ENCODE measurements at places on chromosomes 3 and 15.

DNA sequence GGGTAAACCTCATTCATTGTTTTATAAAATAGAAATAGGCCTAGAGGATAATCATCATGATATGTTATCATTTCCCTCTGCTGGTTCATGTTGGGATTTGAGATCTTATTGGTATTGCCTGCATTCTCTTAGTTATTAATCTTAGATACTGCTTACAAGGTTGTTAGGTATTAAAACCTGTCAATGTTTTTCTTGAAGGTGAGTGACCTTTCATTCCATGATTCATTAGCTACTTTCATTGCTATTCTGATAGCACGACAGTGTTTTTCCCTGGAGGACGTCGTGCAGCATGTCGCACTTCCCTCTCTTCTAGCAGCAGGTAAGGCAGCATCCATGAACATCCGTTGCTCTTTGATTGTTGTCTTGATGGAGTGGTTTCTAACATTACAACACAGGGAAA lies 17.1 kb downstream of the P2RY12 start:
- no peak for DNase-seq

DNA sequence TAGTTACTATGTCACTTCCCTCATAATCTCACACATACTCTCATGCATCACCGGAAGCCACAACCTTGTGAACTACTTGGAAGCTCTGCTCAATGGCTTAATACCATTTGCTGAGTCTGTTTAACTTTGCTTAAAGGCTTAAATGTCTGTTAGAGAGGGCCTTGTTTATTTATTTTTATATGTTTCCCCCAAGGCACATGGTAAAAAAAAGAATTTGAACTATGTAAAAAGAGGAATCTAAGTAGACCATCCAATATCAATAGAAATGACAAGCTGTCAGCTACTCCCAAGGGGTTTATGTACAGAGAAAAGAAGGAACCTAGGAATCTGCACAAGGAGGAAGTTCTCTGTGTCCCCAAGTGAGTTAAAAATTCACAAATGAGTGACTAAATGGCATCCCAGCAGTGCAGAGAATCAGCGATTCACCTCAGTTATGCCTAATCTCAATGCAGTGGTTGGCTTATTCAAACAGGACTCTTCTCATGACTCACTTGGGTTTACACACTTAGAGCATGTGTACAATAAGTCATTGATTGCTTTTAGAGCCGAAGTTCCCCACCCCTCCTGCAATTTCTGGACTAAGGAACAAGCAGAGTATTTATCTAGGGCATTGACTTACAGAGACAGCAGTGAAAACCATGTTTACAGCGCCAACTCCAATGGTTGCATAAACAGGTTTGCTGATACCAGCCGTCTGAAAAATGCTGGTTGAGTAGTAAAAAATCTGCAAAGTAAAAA lies 24.4 kb downstream of the SLC2A2 start:
- DNase-seq = no peak

GRCh38 chr3:193744822-193745684 lies 152.0 kb downstream of the OPA1 start:
- no peak for DNase-seq

- no peak for DNase-seq
Observed at GRCh38 chr3:108946292-108947285, 7.1 kb downstream of the GUCA1C start.

DNA sequence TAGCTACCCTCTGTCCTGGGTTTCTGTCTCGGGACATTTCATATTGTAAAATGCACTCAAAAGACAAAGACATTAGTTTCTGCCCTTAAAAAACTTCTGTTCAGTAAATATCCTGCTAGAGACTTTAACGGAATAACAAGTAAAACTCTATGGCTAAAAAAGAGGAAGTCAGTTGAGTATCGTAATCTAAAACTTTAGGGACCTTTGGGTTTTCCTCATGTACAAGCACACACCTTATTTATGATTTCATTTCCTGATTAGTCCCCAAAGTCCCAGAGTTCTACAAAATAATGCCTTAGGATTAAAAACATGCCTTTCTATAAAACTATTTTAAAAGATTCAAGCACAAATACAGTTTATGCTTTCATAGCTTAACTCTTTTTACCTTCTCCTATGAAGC lies 585.9 kb downstream of the UNC13C start:
- no peak for DNase-seq

DNA sequence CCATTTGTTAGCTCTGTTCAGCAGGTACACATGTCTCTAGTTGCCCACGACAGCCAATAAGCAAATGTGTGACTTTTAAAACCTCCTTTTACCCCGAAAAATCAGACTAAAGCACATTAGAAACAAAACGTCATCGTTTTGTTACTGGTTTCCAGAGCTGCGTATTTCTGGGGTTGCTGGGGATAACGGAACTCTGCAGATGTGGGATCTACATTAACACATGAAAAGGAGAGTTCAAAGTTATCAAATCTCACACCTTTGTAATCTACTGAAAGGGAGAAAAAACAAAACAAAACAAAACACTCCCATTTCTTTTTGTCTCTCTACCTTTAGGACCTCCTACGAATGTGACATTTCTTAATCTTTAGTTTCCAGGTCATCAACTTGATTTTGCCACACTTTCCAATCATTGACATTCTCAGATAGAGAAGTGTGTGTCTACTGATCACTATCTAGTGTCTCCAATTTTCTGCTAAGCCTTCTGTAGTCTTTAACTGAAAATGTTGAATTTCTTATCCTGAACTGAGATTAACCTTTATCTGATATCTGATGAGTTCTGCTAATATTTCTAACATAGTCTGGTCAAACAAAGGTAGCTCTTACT lies 93.0 kb upstream of the TSPAN3 start:
- DNase-seq = no peak

GRCh38 chr3:44068753-44069152 lies 172.9 kb upstream of the TOPAZ1 start:
- DNase-seq = no peak

GRCh38 chr3:414063-414462 lies 217.5 kb downstream of the CHL1 start:
- DNase-seq = no peak

- peak; percentile 93 for DNase-seq
Observed at GRCh38 chr15:78299101-78299930, at the start of gene SKIC8. TSS of gene SKIC8 (minus strand) at chr15:78299609. CDS start at chr15:78295686, 3,923 bp downstream.

- no peak for DNase-seq
Observed at GRCh38 chr15:70712271-70712670, 51.1 kb downstream of the UACA start.

- no peak for DNase-seq
Observed at GRCh38 chr3:28151608-28152228, 89.7 kb upstream of the CMC1 start.

DNA sequence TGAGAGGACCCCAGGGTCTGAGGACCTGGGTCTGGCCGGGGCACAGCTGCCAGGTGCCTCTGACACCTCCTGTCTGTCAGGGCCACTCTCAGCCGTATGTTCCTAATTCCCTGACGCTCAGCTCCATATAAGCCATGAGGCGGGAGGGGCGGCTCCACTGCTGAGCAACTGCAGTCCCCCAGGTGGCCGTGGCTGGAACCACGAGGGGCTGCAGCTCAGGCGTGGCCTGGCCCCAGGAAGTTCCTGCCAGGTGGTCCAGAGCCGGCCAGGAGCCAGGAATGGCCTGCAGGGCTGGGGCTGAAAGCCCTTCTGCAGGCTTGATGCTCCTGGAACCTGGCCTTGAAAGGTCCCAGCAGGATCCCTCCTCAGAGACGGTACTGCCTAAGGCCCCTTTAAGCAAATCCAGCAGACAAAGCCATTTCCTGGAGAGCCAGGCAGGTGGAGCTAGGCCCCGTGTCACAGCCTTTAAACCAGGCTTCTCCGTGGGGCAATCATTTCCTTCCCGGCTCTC lies 118.0 kb downstream of the CHSY1 start:
- no peak for DNase-seq

DNA sequence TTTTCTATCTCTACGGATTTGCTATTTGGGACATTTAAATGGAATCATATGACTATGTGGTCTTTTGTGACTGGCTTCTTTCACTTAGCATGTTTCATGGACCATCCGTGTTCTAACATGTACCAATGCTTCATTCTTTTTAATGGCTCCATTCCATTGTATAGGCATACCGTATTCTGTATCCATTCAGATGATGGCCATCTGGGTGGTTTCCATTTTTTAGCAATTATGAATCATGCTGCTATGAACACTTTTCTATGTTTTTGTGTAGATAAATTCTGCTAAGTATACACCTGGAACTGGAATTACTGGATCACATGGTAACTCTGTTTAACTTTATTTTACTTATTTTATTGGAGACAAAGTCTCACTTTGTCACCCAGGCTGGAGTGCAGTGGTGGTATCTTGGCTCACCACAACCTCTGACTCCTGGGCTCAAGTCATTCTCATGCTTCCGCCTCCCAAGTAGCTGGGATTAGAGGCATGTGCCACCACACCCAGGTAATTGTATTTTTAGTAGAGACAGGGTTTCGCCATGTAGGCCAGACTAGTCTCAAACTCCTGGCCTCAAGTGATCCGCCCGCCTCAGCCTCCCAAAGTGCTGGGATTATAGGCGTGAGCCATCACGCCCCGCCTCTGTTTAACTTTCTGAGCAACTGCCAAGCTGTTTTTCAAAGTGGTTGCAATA lies 13.4 kb downstream of the UBP1 start:
- DNase-seq = no peak

DNA sequence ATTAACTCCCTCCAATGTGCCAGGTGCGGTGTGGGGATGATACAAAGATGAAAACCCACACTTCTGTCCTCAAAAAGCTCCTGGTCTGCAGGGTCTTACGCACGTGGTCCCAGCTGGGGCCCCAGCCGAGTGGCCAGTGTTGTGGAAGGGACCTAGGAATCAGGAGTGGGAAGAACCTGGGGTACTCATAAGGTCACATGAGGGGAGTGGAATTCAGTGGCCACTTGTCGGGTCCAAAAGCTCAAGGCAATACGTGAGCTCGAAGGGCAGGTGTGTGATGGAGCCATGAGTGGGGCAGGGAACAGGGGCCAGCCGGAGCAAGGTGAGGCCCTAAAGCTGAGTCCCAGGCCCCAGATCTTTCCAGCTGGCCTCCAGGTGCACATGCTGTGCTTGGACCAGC lies 260.0 kb upstream of the LYSMD4 start:
- no peak for DNase-seq

GRCh38 chr15:56946150-56946549 lies 27.7 kb downstream of the TCF12 start:
- DNase-seq = no peak

DNA sequence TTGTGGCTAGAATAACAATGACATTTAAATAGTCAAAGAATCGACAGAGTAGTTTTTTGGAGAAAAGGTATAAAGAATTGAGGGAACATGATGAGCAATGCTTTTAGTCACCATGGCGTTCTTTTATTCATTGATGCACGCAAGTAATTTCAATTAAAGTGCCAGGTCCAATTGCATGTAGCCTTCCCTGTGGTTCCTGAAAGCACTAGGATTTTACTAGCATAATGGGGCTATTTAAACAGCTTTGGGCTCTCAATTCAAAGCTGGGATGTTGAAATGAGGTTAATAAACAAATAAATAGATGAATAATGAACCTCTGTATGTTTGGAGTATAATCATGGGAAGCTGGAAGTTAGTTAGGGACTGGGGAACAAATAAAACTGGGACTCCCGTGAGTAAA lies 121.2 kb upstream of the GAP43 start:
- DNase-seq = no peak

- DNase-seq = no peak
Observed at GRCh38 chr15:76165951-76166350, 106.2 kb downstream of the TMEM266 start.

- no peak for DNase-seq
Observed at GRCh38 chr3:169391672-169392071, 271.8 kb downstream of the MECOM start.

- no peak for DNase-seq
Observed at GRCh38 chr15:71136159-71136783, 21.0 kb downstream of the THSD4 start.

DNA sequence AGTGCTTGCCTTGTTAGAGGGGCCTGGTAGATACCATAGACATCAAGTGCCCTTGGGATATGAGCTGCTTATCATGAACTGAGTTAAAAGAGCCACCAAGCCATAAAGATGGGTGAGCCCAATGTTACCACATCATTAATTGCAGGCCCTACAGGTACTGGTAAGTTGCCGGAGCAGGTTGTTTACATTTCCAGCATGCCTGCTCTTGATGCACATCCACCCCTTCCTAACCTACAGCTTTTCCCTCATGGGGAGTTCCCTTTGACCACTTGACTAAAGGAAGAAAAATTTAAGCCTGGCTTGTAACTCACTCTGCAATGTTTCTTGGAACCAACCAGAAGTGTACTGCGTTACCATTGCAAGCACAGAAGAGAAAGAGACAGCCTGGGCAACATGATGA lies 24.7 kb upstream of the ULK4 start:
- no peak for DNase-seq

DNA sequence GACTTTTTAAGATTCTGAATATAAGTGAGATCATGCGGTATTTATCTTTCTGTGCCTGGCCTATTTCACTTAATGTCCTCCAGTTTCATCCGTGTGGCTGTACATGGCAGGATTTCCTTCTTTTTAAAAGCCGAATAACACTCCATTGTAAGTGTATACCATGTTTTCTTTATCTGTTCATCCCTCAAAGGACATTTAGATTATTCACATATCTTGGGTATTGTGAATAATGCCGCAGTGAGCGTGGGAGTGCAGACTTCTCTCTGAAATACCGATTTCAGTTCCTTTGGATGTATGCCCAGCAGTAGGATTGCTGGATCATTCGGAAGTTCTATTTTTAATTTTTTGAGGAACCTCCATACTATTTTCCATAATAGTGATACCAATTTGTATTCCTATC lies 136.1 kb downstream of the APBA2 start:
- no peak for DNase-seq

DNA sequence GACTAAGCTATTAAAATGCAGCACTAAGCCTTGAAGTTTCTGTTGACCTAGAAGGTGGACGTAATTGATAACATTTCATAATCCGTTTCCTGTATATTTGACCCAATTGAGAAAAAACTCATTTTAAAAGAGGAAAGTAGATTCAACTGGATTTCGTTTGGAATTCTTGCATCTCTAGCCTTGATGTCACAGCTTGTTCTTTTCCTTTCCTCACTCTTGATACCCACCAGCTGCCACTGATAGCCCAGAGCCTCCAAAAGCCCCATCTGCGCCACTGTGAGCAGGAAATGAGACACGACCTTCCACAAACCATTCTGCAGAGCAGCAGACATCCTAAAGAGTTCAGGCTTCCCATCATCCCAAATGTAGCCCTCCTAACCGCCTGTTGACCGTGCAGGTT lies 61.8 kb downstream of the FOXB1 start:
- DNase-seq = no peak

GRCh38 chr3:138803006-138803653 lies 31.6 kb downstream of the PIK3CB start:
- DNase-seq = no peak

DNA sequence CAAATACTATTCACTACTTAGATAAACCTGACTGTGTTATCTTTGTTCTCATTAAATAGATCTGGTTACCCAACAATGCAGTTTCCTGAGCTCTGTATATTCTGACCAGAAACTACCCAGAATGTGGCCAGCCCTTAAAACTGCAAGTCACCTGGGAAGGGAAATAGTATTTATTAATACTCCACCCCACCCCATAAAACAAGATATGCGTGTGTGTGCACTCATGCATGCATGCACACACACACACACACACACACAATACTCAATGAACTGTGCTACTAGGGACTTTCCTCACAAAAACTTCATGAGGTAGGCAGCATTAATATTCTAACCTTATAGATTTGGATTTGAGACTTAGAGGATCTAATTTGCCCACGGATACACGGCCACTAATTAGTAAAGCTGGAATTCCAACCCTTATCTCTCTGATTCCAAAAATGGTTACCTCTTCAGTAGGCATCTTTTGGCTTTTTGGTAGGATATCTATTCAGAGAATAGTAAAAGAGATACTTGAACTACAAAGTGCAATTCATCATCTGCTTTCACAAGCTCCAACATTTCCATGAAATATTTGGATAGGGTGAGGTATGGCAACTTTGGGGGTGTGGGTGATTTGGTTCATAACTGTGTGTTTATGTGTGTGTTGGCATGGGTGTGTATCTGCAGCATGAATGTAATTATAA lies 197.0 kb upstream of the CFAP20DC start:
- DNase-seq = no peak
